ENCODE measurements at places on chromosomes 6 and 20. TPM values are rescaled to one million over a fixed set of nuclear protein-coding genes. Genes with fewer than 3 reads are reported as not detected.

DNA sequence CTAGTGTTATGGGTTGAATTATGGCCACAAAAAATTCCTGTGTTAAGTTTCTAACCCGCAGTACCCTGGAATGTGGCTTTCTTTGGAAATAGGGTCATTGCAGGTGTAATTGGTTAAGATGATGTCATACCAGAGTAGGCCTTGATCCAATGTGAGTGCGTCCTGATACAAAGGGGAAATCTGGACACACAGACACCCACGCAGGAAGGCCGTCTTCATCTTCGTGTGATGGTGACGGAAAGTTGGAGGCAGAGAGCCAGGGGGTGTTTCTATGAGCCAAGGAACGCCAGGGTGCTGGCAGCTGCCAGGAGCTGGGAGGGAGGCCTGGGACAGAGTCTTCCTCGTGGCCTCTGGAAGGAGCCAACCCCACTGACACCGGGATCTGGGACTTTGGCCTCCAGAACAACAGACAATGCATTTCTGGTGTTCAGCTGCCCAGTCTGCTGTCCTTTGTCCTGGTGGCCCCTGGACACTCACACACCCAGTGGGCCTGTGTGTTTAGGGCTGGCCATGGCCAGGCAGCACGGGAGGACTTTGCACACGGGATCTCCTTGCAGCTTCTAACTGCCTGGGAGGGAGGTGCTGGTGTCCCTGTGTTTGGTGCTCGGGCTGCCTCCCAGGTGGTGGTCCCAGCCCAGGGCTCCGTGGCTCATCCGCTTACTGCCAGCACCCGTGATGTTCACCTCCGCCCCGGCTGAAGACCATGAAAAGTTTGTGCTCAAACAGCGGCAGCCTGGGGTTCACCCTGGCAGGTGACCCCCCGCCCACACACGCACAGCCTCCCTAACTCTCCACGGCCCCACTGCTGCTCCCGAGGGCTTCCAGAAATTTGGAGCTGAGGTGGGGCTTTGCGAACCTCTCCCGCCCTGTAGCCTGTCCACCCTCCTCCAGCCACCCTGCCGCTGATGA lies 53.4 kb upstream of the GATA5 start:
- no peak for DNase-seq

The ZNF322 gene
- 7.8 TPM for total RNA-seq

DNA sequence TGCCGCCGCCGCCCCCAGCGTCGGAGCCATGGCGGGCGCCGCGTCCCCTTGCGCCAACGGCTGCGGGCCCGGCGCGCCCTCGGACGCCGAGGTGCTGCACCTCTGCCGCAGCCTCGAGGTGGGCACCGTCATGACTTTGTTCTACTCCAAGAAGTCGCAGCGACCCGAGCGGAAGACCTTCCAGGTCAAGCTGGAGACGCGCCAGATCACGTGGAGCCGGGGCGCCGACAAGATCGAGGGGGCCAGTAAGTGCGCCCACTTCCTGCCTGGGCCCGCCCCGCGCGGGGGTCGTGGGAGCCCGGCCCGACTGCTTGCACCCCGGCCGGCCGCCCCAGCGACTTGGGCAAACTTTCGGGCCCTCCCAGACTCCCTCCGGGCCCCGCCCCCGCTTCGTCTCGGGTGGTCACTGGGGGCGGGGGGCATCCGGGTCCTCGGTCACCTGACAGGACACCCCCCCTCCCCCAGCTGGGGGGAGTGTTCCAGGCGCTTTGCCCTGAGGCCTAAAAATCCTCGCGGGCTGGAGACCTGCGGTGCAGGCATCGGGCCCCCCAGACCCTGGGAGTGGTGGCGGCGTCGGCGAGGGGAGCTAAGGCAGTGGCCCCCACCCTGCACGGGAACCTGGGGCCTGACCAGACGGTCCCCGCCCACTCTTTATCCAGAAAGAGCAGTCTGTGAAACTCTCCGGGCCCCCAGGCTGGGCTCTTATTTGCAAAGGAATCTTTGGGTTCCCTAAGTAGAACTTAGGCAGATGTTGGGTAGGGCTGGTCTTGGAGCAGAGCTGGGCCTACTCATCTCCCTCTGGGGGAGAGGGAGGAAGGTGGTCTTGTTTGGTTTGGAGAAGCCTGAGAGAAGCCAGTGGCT lies 501 bp downstream of the PLCG1 start:
- peak; percentile 74 for DNase-seq

The THBS2 gene
- total RNA-seq, result 2.9 TPM

DNA sequence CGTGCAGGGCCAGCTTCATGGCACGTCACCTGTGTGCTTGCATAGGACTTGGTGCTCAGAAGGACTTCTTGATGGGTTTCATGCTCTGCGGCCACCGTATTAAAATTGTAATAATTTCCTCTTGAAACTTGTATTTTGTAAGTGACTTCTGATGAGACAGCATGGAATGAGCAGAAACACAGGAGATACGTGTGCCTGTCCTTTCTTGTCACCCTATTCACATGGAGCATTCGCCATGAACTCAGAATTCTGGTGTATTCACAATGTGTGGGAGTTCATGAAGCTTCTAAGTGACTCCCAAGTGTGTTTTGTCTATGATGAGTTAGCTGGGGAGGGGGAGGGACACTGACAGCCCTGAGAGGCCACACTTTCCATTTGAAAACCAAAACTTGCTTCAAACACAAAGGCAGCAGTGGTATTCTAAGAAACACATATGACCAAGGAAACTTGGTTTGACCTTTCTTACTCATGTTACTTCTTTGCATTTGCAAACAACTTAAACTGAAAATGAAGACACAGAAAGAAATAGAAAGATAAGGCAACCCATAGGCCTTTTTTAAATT lies 92.1 kb upstream of the NEDD9 start:
- DNase-seq, result no peak

The SOBP gene
- 1.7 TPM for total RNA-seq

GRCh38 chr6:11272491-11273192 lies 40.2 kb upstream of the NEDD9 start:
- no peak for DNase-seq

DNA sequence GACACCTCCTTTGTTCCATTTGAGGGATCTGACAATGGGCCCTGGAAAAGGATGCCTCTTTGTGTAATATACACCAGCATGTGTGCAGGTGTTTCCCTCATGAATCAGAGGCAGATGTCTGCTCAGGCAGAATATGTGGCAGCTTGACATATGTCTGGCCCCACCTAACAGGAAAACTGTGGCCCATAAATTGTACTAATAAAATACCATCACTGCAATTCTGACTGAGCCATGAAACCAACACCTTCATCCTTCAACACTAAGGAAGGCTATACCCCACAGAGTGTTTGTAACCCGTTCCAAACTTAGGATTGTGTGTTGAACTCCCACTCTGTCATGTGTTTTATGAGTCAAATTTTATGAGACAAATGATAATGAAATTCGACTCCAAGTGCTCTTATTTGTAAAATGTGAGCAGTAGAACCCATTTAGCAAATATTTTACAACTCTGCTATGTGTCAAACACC lies 22.7 kb downstream of the LAMA4 start:
- no peak for DNase-seq

The CARMIL1 gene
- total RNA-seq, result 4.0 TPM

- DNase-seq, result no peak
These were observed 51.7 kb downstream of the MOCS1 start for GRCh38 chr6:39882531-39882899.

DNA sequence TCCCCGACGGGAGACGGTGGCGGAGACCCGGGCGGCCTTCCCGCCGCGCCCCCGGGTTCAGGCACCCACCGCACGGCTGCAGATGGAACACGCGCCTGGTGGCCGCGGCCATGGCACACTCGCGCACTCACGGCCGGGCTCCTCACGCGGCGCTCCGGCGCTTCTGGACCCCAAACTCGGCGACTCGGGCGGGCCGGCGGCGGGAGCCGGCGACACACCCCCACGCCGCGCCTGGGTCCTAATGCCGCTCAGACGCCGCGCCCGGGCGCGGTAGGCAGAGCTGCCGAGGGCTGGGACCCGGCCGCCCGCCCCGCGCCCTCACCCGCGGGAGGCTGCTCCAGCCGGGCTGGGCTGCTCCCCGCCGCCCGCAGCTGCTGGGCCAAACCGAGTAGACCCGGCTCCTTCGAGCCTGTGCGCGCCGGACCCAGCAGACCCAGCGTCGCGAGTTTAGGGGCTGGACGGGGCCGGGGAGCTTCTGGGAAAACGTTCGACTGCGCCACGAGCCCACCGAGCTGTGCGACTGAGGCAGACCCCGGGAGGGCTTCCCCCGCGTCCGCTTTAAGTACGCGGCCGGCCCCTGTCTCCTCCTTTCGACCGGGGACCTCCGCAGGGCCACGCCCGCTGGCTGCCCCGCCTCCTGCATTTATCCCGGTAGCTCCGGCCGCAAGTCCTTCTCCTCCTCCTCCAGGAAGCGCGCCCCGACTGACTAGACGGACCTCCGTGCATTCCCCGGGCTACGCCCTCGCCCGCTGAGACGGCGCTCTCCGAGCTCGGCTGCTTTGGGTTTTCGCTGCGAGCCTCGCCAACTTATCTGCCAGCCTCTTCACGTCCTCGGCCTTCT lies at the start of gene SLC4A11:
Gene SLC4A11 (minus strand): TSS at position 165 of the 841 bp plus-strand sequence. CDS start 53 bp downstream, at position 112.
- DNase-seq, result no peak

GRCh38 chr6:25963426-25964123 lies 973 bp downstream of the TRIM38 start:
- DNase-seq, result no peak

The MAP3K4 gene
- total RNA-seq, result 11.2 TPM

DNA sequence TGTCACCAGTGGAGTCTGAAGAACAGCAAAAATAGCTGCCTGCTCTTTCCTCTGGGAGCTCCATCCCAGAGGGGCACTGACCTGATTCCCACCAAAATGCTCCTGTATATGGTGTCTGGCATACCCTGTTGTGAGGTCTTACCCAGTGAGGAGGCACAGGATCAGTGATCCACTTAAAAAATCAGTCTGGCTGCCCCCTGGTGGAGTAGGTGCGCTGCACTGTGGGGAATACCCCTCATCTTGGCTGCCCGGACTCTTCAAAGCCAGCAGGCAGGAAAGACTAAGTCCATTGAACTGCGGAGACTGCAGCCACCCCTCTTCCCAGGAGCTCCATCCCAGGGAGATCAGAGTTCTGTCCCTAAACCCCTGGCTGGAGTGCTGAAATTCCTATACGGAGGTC lies 230.9 kb upstream of the HTR1E start:
- no peak for DNase-seq

- no peak for DNase-seq
These were observed 81.1 kb downstream of the STXBP5 start for GRCh38 chr6:147285087-147285855.

GRCh38 chr6:37134036-37134395 lies 35.9 kb upstream of the PIM1 start:
- DNase-seq, result no peak

The ZFAND3 gene
- 41.0 TPM for total RNA-seq

- no peak for DNase-seq
These were observed 1.7 kb upstream of the DST start for GRCh38 chr6:56644366-56644765.

DNA sequence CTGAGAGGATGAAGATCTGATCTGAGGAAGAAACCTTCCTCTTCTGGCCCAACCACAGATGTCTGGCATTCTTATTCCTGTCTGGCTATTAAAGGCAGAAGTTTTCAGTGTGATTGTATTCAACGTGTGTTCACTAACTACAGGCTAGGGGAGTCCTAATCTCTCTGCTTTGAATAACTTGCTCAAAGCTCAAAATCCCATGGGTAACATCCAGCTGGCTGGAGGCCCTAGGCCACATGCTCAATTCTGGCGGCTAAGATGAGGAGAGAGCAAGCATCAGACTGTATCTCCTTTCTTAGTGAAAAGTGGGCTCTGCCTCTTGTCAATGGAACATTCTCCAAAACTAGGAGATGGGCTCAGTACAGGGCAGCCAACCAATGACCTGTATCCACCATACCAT lies 478.0 kb downstream of the KIF16B start:
- DNase-seq, result no peak

- DNase-seq, result no peak
These were observed 387.8 kb upstream of the GJE1 start for GRCh38 chr6:141744971-141745370.

DNA sequence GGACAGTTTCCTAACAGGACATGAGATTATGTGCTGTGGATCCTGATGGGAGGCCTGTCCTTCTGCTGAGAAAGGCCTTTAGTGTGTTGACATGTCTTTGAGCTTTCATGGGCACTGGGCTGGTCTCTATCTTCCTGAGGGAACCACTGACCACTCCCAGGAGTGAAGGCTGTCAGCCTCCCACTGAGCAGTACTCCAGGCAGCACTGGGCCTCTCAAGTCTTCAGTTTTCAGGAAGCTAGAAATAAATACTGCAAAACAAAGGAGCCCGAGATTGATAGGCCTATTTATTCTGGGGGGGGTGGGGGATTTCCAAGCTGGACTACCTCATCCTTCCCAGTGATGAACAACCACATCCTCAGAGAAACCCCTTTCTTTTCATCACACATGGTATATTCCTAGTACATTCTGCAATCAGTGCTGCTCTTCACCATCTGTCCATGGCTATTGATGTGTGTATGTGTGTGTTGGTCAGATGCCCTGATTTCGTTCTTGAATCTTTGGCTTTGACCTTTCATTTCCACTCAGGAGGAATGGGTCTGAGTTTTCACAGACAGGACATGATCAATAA lies 180.9 kb upstream of the SPTLC3 start:
- no peak for DNase-seq

DNA sequence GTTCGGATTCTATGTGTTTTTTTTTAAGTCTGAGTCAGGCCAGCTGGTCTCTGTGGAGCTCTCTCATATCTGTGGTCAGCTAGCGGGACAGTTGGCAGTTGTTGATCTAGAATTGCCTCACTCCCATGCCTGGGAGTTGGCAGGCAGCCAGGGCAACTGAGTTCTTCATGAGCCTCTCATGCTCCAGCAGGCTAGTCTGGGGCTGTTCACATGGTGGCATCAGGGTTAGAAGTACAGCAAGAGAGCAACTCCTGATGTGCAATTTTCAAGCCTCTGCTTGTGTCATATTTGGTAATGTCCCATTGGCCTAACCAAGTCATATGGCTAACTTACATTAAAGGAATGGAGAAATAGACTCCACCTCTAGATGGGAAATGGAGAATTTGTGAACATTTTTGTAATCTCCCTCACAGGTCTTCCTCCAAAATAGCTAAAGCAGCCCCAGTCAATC lies 6.7 kb upstream of the IFT52 start:
- DNase-seq, result peak; percentile 89

DNA sequence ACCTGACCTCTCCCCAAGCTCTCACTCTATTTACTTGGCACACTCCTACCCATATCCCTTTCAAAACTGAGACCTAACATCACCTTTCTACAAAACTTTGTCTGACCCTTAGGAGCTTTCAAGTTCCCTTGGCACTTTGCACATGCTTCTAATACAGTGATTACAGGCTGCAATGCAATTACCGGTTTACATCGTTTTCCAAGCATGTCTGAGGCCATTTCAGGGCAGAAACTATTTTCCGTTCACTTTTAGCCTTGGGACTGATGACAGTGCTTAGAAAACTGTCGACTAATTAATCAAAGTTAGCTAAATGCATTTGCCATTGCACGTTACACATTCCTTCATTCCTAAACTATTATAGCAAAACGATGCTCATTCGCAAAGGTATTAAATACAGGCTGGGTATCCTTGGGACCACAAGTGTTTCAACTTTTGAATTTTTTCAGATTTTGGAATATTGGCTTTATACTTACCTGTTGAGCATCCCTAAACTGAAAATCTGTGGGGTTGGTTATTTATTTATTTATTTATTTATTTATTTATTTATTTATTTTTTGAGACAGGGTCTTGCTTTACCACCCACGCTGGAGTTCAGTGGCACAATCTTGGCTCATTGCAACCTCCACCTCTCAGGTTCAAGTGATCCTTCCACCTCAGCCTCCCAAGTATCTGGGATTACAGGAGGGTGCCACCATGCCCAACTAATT lies 3.3 kb downstream of the RARS2 start:
- no peak for DNase-seq
